ENCODE measurements at places on chromosomes 2 and 18. TPM values are rescaled to one million over a fixed set of nuclear protein-coding genes. Genes with fewer than 3 reads are reported as not detected.

Gene PLEK
- total RNA-seq: 0.32 TPM

Gene FEV
- total RNA-seq: not detected

Gene HRH4
- total RNA-seq: 0.11 TPM

Gene SCLY
- total RNA-seq: 11.2 TPM

Gene INHBB
- total RNA-seq: 5.2 TPM

Gene ALLC
- total RNA-seq: not detected

Gene AMER3
- not detected for total RNA-seq

Gene FBXO48
- 1.3 TPM for total RNA-seq

Measured in articular chondrocyte of knee joint (primary cell).